HEK293T (cell line): ENCODE measurements at places on chromosomes 2 and 18.

DNA sequence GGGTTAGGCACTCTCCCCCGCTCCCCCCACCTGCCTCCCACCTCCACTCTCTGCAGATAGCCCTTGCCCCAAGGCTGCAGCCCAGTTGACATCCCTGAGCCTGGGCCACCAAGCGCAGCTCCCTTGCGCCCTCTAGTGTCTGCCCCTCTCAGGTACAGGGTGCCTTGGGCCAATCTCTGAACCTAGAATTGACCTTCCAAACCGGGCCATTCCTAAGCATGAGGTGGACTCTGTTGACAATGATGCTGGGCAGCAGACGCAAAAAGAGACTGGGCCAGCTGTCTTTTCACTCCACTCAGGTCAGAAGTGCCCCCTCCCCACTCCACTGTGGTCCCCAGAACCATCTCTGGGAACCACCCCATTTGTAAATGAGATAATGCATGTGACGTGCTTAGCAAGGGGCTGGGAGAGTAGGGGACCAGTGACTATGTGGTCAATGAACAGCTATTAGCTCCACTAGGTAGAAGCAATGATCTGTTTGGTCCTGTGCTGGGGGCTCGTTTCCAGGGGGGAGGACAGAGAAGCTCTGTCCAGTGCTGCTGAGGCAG, 43.3 kb upstream of the PLB1 start:
- DNase-seq: peak; percentile 81

DNA sequence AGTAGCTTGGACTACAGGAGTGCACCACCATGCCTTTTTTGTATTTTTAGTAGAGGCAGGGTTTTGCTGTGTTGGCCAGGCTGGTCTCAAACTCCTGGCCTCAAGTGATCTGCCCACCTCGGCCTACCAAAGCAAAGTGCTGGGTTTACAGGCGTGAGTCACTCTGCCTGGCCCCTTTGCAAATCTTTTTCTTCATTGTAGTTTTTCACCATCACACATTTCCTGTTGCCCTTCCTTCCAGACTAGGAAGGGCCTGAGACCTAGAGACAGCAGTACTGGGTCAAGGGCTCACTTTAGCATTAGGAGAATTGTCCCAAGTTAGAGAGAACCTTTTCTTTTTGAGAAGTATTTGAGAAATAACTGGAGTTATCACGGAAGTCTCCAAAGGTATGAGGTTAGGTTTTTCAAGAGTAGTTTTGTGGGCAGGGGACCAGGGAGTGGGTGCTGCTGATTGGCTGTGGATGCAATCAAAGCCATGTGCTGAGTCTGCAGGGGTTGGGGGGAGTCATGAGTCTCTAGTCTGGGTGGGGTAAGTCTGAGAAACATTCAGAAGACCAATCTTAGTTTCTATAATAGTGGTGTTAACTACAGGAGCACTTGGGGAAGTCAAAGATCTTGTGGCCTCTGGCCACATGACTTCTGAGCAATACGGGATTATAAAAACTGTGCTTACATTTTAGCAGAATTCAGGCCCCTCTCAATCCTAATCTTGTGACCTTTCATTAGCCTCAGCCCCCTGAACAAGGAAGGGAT, 23.7 kb downstream of the B3GNT2 start:
- no peak for DNase-seq

DNA sequence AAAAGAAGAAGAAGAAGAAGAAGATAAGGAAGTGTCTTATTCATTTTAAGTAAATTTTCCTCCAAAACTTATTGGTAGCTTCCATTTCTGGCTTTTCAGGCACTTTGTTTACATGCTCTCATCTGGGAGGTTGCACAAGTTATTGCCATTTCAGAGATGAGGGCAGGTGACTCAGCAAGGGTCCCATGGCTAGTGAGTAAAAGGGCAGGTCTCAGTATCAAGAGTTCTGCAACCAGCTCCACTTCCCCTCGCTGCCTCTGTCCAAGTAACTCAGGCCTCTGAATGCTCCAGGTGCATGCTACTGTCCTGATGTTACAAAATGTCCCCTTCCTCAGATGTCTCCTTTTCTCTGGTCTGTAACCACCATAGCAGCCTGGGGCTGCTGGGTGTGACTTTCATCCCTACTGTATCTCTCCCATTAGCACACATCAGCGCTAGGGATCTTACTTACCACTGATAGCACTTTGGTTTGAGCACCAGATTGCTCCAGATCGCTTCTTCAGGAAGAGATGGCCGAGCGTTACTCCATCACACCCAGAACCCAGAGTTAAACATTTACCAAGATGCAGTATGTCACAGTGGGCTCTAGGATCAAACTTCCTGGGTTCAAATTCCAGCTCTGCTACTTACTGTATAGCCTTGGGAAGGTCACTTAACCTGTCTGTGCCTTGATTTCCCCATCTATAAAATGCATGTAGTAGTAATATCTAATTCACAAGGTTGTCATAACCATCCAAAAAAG, 57.4 kb upstream of the LAPTM4A start:
- DNase-seq: no peak

DNA sequence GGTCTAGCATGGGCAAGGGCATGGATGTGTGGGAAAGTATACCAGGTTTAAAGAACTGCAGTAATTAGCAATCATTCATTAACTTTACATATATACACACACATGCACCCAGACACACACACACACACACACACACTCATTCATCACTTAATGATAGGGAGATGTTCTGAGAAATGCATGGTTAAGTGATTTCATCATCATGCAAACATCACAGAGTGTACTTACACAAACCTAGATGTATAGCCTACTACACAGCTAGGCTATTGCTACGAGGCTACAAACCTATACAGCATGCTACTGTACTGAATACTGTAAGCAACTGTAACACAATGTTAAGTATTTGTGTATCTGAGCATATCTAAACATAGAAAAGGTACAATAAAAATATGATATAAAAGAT, 83.6 kb downstream of the COLEC12 start:
- no peak for DNase-seq

GRCh38 chr18:79610461-79611039, 69.1 kb upstream of the CTDP1 start:
- DNase-seq: no peak

- DNase-seq: peak; percentile 37
Measured at GRCh38 chr2:226802573-226802972, 3.0 kb upstream of the IRS1 start.

GRCh38 chr2:169961911-169962310, 134.7 kb downstream of the UBR3 start:
- no peak for DNase-seq

GRCh38 chr2:200810252-200810997, 1.3 kb upstream of the BZW1 start:
- DNase-seq: no peak

- DNase-seq: no peak
Measured at GRCh38 chr18:73717570-73717969, 430.1 kb downstream of the FBXO15 start.

GRCh38 chr18:7908681-7909299, 341.7 kb downstream of the PTPRM start:
- no peak for DNase-seq

DNA sequence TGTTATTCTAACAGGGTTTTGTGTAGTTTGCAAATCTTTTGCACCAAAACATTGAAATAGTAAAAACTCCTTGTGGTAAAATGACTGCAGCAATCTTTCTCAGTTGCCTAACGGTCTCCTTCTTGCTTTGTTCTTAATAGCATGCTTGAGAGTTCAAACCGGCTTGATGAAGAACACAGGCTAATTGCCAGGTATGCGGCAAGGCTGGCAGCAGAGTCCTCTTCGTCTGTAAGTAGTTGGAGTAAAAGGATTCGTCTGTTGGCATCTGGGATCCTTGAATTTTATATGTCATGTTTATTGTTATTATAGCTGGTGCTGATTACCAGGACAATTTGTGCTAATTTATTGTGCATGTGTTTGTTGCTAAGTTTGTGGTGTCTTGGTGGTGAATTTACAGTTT, 138.1 kb downstream of the DTNA start:
- DNase-seq: no peak

DNA sequence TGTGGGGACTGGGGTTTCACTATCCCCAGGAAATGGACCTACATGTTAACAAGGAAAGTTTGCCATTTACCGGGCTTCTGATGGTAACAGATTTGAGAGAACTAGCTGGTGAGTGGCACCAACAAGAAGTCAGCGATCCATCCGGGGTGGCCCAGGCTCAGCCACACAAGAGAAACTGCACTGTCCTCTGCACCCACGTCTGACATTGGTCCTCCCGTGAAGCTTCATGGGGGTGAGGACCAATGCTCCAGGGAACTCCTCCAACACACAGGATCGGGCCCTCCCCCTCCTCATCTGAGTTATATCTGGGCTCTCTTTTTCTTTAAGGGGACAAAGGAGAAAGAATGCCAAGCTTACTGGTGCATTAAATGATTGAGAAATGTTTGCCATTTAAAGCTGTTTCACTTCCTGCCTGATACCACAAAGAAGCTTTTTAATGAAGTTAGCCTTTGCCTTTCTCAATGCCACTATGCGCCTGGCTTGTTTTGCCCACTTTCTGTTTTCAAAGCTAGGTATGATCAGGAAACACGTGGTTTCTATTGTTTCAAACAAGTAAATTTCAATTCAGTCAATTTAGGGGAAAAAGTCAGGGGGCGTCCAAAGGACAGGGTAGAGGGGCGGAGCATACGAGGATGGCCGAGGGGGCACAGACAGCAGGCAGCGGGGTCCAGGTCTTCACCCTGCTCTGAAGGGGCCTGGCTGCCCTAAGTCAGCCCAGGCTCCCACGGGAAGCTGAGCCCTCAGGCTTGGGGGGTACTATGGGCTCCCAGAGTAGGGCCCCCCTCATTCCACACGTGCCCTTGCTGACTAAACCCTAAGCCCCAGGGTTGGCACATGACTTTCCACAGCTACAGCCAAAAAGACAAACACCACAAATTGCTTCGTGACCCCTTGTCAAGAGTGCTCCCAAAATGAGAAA, 204.0 kb upstream of the ID2 start:
- no peak for DNase-seq

GRCh38 chr2:42736598-42737322, 27.2 kb downstream of the OXER1 start:
- no peak for DNase-seq

- DNase-seq: no peak
Measured at GRCh38 chr2:239869272-239870155, 155.6 kb downstream of the NDUFA10 start.

- DNase-seq: no peak
Measured at GRCh38 chr2:25928668-25929067, 50.4 kb upstream of the ASXL2 start.

GRCh38 chr2:233997707-233998106, 52.8 kb upstream of the SPP2 start:
- DNase-seq: no peak

DNA sequence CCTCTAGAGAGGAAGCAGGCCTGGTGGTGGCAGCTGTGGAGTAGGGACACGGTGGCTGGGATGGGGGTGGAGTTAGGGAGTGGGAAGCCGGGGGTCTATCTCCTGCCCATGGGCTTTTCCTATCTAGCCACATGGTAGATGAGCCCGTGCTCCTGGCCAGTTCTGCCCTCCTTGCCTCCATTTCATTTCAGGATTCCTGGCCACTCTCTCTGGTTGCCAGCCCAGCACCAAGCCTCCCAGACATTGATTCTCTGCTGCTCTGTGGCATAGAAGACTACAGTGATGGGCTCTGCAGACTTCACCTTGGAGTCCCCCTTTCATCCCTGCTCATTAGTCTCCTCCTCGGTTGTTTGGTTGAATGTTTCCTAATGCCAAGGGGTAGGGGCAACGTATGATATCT, 19.4 kb downstream of the SIX3 start:
- no peak for DNase-seq

DNA sequence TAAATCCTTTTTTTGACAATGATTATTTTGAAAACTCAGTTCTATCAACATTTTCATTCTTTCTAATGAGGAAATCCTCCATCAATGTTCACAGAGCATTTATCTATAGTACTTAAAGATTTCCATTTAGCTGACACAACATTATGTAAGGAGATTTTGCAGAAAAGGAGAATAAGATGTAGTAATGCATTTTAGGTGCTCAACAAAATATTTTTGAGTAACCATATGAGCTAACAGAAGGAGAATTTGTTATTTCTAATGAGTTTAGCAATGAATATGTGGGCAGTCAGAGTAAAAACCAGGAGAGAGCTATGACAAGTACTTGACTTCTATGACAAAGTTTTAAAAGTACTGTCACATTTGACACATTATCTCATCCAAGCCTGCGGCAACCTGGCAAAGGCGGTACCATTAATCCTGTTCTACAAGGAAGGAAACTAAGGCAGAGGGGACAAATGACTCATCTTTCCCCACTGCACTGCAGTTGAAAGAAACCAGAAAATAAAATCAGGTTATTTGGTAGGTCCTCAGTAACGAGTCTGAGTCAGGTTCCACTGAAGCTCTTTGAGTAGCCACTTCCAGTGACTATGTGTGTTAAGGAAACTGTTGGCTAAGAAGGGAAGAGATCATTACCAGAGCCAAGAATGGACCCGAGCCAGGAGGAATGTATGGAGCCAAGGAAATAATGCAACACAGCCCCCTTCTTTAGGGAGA, 134.1 kb upstream of the ITGB6 start:
- DNase-seq: no peak

GRCh38 chr2:42359965-42360483, 993 bp downstream of the COX7A2L start:
- no peak for DNase-seq

- no peak for DNase-seq
Measured at GRCh38 chr18:33918571-33918970, 306.1 kb downstream of the NOL4 start.

GRCh38 chr2:45123521-45124191, 114.4 kb upstream of the SIX2 start:
- no peak for DNase-seq

DNA sequence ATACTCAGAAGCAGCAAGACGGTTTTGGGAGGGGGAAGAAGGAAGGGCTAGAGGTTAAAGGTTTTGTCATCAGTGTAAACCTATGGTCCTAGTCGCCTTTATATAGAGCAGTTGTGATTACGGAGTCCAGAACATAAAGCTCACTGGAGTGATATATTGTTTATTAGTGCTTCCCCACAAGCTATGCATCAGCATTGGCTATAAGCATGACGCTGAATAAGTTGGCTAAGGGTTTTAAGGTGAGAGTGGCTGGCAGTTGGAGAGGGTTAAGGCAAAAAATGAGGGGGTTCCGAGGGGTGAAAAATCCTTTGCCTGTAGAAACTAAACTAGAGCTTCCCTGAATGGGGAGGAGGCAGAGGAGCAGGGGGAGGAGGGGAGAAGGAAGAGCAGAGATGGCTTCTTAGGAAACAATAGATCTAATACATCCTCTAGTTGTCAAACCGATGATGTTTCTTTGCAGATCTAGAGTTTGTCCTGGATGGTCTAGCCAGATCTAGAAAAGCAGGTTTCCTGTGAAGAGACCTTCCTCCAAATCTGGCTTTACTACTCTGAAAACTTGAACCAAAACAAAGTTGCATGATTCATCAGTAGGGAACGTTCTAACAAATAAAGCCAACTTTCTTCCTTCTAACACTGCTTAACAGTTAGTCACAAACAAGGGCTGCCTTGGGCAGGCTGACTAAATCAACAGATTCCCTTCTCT, 2.5 kb downstream of the KLF7 start:
- no peak for DNase-seq

DNA sequence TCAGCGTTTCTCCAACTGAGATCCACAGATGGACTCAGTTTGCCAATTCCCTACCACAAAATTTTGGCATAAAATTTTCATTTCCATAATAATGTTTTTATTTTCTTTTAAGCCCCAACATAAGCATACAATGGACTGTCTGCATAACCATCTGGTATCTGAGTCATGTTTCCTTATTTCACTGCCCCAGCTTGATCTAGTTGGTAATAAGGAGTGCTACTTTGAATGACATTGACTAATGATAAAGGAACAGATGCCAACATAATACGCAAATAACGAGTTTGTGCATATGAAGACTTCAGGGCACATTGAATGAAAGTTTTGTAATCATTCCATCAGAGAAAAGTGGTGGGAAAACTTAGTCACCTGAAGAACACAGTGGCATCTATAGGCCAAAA, 8.8 kb upstream of the MBD2 start:
- no peak for DNase-seq
